ENCODE measurements at places on chromosomes 5 and 9.

- DNase-seq = no peak
Observed at GRCh38 chr9:136977223-136977622, at the start of gene PTGDS. PTGDS (plus strand) TSS chr9:136977504; CDS start chr9:136977579, 75 bp downstream.

GRCh38 chr9:128841694-128842492 lies 12.3 kb upstream of the SPOUT1 start:
- DNase-seq = no peak

GRCh38 chr9:137479892-137480685 lies 21.0 kb upstream of the NSMF start:
- no peak for DNase-seq

DNA sequence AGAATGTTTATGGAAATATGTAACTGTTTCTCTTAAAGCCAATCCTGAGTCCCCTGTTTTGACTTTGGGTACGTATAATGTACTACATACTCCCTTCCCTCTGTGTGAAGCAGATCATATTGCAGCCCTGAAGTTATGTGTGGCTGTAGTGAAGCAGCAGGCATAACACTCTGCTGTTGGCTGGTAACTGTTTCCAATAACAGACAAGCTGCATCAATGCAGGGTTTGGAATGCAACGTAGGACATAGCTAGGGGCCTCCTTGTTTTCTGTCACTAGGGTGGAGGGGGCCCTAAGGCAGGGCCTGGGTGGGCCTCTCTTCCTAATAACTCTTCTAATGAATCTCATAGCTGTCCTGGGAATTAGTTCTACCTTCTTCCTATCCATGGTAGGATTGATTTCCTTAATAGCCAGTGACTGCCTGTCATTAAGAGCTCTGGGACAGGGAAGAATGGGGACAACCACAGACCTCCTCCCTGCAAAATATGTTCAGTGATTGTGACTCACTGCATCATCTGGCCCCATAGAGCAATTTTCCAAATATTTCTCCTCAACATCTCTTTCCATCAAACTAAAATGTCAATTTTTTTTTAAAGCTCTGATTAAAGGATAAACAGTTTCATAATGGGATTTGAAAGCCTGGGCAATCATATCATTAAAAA lies 129.6 kb upstream of the HMHB1 start:
- DNase-seq = no peak

DNA sequence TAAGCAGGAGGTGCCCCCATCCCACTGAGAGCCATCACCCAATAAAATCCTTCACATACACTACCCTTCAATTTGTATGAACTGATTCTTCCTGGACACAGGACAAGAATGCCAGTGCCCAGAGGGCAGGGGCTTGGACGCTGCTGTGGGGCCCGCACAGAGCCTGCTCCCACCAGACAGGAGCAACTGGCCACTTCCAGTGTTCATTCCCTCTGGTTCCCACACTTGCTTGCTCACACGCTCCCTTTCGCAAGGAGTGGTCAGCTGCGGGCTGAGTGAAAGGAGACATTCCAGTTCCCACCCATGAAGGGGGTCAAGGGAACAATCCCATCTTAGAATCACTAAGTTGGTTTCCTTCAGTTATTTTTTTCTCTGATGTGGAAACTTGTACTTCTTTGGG lies 314.5 kb upstream of the ACO1 start:
- no peak for DNase-seq

GRCh38 chr5:168706655-168707069 lies 127.5 kb upstream of the PANK3 start:
- DNase-seq = peak; percentile 30

DNA sequence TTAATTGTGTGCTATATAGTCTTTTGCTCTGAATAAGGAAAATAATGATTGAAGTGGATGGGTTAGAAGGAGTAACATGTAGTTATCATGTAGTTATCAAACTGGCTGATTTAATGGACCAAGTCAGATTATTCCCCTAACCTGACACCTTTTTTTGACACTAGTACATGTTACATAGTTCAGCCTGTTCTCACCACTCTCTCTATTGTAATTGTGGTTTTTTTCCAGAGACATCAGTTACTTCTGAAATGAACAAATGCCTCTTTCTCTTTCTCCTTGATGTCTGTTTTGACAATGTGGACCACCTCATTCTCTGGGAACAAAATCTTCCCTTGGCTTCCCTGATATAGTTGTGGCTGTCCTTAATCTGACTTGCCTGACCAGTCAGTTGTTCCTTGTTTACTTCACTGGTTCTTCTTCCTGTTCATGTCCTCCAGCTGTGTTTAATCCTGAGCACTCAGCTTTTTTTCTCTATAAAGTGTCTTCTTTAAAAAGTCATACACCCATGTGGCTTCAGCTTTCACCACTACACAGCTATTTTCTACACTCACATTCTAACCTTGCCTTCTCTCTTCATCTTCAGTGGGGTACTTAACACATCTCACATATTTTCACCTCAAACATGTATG lies 243.4 kb downstream of the ARRDC3 start:
- no peak for DNase-seq

DNA sequence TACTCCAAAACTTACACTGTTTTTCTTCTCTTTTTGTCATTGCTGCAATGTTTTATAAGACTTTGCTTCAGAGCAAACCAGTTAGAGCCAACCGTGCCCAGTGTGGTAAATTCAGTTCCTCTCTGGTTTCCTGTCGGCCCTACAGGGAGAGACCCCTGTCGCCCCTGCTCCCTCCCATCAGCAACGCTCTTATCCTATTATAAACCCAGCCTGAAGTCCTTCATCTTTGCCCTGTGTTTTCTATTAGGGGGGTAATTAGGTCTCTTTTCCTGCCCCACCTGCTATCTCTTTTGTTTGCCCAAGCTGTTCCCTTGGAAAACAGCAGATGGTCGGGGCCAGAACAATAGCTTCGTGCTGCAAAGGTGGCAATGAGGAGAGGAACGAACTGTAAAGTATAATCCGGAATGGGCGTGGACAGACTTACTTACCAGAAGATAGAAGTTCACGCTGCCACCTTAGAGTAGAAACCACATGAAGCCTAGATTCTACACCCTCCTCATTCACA lies 21.4 kb upstream of the OTULINL start:
- DNase-seq = no peak

- DNase-seq = no peak
Observed at GRCh38 chr9:137126786-137127185, 12.2 kb upstream of the GRIN1 start.

- no peak for DNase-seq
Observed at GRCh38 chr5:107639990-107640389, 30.7 kb downstream of the EFNA5 start.

- DNase-seq = no peak
Observed at GRCh38 chr5:122500245-122501088, 188.4 kb downstream of the SNCAIP start.

DNA sequence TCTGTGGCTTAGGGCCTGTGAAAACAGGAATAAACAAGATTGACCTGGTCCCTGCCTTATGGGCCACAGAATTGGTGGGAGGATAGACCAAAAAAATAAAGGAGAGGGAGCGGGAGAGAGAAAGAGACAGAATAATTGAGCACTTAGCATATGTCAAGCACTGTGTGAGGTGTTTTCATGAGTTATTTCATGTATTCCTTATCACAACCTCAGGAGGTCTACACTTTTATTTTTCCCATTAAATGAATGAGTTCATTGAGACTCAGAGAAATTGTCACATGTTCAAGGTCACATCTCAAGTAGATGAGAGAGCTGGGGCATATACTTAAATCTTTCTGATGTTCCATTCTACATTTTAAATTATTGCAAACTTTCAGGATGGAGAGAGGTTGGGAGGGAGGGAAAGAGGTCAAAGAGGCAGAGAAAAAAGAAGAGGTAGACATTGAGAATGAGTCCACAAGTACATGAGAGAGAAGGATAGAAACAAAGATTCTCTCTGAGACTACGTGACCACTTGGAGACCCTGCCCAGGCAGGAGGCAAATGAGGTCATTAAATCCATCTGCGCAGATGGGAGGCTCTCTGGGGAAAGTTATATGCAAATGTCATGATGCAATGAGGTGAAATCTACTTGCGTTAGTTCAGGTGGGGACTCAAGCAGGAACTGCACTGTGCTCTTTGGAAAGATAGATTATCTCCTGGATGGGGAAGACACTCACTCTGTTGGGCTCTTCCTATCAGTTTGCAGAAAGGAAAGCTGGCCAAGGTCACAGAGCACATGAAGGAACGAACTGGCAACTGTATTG lies 241.5 kb downstream of the PAPPA start:
- no peak for DNase-seq

- no peak for DNase-seq
Observed at GRCh38 chr9:7223981-7224380, 466.2 kb downstream of the KDM4C start.

- no peak for DNase-seq
Observed at GRCh38 chr5:154779105-154779504, 23.9 kb downstream of the LARP1 start.

DNA sequence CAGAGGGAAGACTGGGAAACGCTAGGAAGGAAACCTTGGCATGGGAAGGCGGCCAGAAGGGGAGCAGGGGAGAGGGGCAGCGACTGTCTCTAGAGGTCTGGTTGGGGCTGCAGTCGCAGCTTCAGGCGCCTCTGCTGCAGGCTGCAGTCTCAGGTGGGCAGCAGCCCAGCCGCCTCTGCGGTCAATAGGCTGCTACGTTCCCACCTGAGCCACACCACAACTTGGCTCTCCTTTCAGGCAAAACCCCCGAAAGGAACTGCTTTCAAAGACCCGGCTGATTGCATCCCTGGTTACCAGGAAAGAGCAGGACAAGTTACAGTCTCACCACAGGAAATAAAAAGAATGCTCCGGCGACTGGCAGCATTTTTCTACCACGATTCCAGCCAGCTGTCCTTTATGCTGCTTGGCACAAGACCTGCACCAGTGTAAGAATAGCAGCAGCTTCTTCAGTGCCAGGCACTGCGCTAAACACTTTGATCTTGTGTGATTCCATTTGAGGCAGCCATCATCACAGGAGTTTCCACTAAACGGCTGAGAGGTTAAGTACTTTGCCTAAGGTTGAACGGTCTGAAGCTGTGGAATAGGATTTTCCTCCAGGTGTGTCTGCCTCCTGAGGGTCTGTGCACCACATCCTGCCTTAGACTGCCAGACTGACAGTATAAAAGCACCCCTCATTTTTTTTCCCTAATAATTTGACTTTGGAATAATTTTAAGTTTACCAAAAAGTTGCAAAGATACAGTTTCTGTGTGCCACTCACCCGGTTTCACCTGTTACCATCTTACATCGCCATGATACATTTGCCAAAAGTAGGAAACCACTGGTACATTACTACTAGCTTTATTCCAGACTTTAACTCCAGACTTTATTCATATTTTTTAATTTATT lies 7.5 kb downstream of the RPS14 start:
- DNase-seq = no peak

DNA sequence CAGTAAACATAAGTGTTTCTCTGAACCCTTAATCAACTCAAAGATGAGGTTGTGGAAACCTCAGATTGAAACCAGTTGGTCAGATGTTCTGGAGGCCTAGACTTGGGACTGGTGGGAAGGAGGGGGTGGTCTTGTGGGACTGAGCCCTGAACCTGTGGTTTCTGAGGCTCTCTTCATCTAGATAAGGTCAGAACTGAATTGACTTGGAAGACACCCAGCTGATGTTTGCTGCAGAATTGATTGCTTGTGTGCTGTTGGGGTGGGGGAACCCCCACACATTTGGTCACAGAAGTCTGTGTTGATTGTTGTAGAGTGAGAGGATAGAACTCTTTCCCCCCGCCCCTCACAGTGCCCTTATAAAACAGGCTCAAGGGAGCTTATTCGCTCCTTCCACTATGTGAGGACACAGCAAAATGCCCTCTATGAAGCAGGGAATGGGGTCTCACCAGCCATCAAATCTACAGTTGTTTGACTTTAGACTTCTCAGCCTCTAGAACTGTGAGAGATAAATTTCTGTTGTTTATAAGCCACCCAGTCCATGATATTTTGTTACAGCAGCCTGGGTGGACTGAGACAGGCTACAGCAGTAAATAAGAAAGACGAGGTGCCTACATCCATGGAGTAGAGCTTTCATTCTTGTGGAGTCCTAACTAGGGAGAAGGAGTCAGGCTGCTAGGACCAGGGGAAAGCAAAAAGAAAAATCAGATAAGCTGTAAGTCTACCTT lies 25.7 kb upstream of the UGCG start:
- DNase-seq = no peak

GRCh38 chr5:177478711-177479646 lies 5.5 kb upstream of the DBN1 start:
- no peak for DNase-seq

- no peak for DNase-seq
Observed at GRCh38 chr5:147619281-147619878, 109.5 kb upstream of the DPYSL3 start.

GRCh38 chr5:16736158-16736995 lies 119.6 kb upstream of the RETREG1 start:
- DNase-seq = no peak

- peak; percentile 28 for DNase-seq
Observed at GRCh38 chr5:144504929-144505577, 334.4 kb downstream of the KCTD16 start.

- DNase-seq = no peak
Observed at GRCh38 chr9:92404042-92404836, at the start of gene OGN. OGN (minus strand) TSS chr9:92404578; CDS start chr9:92403407, 1,171 bp downstream.

DNA sequence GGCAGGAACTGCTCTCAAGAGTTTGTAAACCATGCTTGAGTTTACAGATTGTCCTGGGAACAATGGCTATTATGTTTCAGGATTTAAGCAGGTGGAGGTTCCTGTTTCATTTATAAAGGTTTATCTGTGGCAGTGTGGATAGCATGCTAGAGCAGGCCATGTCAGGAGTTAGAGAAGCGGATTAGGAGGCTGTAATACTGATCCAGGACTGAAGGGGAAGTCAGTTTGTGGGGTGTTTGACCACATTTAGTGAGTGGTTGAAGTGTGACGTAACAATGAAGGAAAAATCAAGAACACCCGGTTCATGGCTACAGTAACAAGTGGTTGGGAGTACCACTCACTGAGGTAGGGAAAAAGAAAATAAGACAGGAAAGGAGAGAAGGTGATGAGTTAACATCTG lies 299.0 kb downstream of the TLR4 start:
- DNase-seq = no peak

- no peak for DNase-seq
Observed at GRCh38 chr9:125812403-125812802, 65.2 kb downstream of the PBX3 start.

- DNase-seq = no peak
Observed at GRCh38 chr5:123444016-123444415, 20.8 kb upstream of the CEP120 start.

GRCh38 chr9:116099821-116100220 lies 53.8 kb upstream of the PAPPA start:
- no peak for DNase-seq

GRCh38 chr9:80951675-80952074 lies 737.7 kb downstream of the TLE1 start:
- DNase-seq = no peak

GRCh38 chr9:21023861-21024260 lies 7.6 kb downstream of the HACD4 start:
- DNase-seq = no peak

DNA sequence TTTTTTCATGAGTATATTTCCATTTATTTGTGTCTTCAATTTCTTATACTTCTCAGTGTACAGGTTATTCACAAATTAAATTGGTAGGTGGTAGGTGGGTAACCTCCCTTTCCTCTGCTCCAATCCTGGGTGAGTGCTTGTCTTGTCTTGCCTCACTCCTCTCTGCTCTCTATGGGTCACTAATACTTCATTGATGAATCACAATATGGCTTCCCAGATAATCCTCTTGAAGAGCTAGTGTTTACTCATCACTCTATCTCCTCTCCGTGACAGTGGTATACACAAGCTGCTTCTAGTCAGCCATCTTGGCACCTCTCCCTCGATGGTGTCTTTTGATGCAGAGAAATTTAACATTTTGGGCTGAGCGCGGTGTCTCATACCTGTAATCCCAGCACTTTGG lies 331.8 kb upstream of the NMUR2 start:
- DNase-seq = no peak

- DNase-seq = no peak
Observed at GRCh38 chr5:36610621-36611020, 4.2 kb downstream of the SLC1A3 start.

- no peak for DNase-seq
Observed at GRCh38 chr9:10744669-10745068, 131.9 kb upstream of the PTPRD start.

Data from iPS DF 19.7 (cell line).